Endothelial cell (in vitro differentiated cells): ENCODE measurements at places on chromosomes 7 and 10.
A peak's percentile ranks its signal among the peaks of the same experiment; 100 is the strongest.

- peak overlapping the region; percentile 45 for H3K4me3 ChIP-seq
- no peaks in the 10 kb centered on the region for H3K4me1 ChIP-seq
- no peak for DNase-seq
- H3K36me3 ChIP-seq, result peaks cover 12% of the 10 kb centered on the region
- H3K27me3 ChIP-seq, result no peaks in the 10 kb centered on the region
- H3K27ac ChIP-seq, result no peak overlapping the region
Observed at GRCh38 chr10:35070521-35070920, 19.6 kb downstream of the CUL2 start.

GRCh38 chr10:3877211-3878000, 92.4 kb upstream of the KLF6 start:
- no peak for DNase-seq
- H3K36me3 ChIP-seq, result no peaks in the 10 kb centered on the region
- H3K4me1 ChIP-seq, result no peaks in the 10 kb centered on the region
- no peaks in the 10 kb centered on the region for H3K27me3 ChIP-seq
- no peak overlapping the region for H3K27ac ChIP-seq

- peaks cover 17% of the 10 kb centered on the region for H3K4me1 ChIP-seq
- H3K27me3 ChIP-seq, result peaks cover 11% of the 10 kb centered on the region
- no peak overlapping the region for H3K27ac ChIP-seq
- no peak overlapping the region for H3K4me3 ChIP-seq
- no peak for DNase-seq
Observed at GRCh38 chr10:114751856-114752255, 69.7 kb upstream of the FHIP2A start.

DNA sequence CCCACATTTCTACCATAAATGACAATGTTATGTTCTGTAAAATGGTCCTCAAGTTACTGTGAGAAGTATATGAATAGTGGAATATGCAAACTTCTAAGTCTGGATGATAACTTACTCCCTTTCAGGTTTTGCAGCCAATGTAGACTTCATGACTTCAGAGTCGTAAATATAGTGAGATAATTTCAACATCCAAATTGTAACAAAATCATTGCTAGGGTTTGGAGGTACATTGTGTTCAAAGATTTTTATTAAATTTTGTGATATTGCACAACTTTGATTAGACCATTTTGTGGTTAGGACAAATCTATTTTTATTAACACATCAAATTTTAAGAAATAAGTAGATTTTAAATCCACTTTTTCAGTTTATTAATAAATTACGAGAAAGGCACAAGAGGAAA, 270.3 kb downstream of the RNLS start:
- H3K4me1 ChIP-seq, result no peaks in the 10 kb centered on the region
- H3K36me3 ChIP-seq, result no peaks in the 10 kb centered on the region
- H3K4me3 ChIP-seq, result no peak overlapping the region
- H3K27ac ChIP-seq, result no peak overlapping the region

GRCh38 chr7:85125176-85125575, 61.7 kb downstream of the SEMA3D start:
- no peaks in the 10 kb centered on the region for H3K4me1 ChIP-seq
- no peak overlapping the region for H3K27ac ChIP-seq
- no peaks in the 10 kb centered on the region for H3K36me3 ChIP-seq
- DNase-seq, result no peak
- H3K4me3 ChIP-seq, result no peak overlapping the region

- no peak overlapping the region for H3K27ac ChIP-seq
- H3K4me1 ChIP-seq, result no peaks in the 10 kb centered on the region
- DNase-seq, result no peak
- H3K36me3 ChIP-seq, result no peaks in the 10 kb centered on the region
- no peak overlapping the region for H3K4me3 ChIP-seq
Observed at GRCh38 chr10:61621605-61622051, 41.1 kb upstream of the CABCOCO1 start.

GRCh38 chr7:41824284-41824683, 121.4 kb upstream of the INHBA start:
- H3K36me3 ChIP-seq, result peaks cover 3% of the 10 kb centered on the region
- no peak overlapping the region for H3K4me3 ChIP-seq
- no peak overlapping the region for H3K27ac ChIP-seq
- no peaks in the 10 kb centered on the region for H3K4me1 ChIP-seq
- H3K27me3 ChIP-seq, result no peaks in the 10 kb centered on the region

- DNase-seq, result no peak
- H3K27ac ChIP-seq, result peak overlapping the region; percentile 83
- peak overlapping the region; percentile 97 for H3K4me3 ChIP-seq
Observed at GRCh38 chr7:130070861-130071622, 708 bp downstream of the KLHDC10 start.

DNA sequence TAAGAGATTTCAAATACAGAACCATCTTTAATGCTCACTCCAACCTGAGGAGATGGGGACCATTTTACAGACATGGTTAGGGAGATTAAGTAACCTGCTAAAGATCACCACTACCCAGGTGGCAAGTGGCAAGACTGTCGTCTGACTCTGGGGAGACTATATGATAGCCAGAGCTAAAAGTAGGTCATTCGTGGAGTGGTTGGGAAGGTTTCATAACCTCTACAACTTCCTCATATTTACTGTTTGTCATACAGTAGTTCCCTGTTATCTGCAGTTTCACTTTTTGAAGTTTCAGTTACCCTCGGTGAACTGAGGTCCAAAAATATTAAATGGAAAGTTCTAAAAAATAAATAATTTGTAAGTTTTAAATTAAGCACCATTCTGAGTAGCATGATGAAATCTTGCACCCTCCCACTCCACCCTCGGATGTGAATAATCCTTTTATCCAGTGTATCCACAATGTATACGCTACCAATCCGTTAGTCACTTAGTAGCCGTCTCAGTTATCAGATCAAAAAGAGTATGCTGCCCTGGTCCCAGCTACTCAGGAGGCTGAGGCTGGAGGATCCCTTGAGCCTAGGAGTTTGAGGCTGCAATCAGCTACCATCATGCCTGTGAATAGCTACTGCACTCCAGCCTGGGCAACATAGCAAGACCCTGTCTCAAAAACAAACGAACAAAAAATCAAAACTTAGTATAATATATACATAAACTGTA, 14.9 kb upstream of the LGI1 start:
- no peaks in the 10 kb centered on the region for H3K4me1 ChIP-seq
- DNase-seq, result no peak

DNA sequence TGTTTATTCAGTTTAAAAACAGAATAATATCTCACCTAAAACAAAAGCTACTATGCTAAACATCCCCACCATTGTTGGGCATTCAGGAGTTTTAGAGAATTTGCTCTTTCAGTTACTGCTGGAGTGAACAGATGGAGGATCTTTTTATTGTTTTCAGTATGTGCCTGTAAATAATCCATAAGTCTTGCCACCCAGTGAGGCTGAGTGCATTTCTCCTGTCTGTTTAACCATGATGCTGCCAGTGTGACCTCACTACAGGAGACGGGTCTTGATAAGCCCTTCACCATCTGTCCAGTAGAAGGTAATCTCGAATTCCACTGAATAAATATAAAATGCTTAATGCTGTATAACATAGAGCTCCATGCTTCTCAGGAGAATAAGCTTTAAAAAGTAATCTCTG, 430.9 kb downstream of the POM121L12 start:
- no peak for DNase-seq
- no peak overlapping the region for H3K4me3 ChIP-seq
- no peak overlapping the region for H3K27ac ChIP-seq
- H3K36me3 ChIP-seq, result no peaks in the 10 kb centered on the region

- DNase-seq, result no peak
- peaks cover 15% of the 10 kb centered on the region for H3K36me3 ChIP-seq
- peaks cover 14% of the 10 kb centered on the region for H3K27me3 ChIP-seq
- H3K4me1 ChIP-seq, result peaks cover 67% of the 10 kb centered on the region
Observed at GRCh38 chr10:71234970-71235685, 22.8 kb downstream of the UNC5B start.

- H3K36me3 ChIP-seq, result no peaks in the 10 kb centered on the region
- DNase-seq, result no peak
- H3K4me1 ChIP-seq, result peaks cover 5% of the 10 kb centered on the region
- H3K27me3 ChIP-seq, result no peaks in the 10 kb centered on the region
- H3K4me3 ChIP-seq, result no peak overlapping the region
Observed at GRCh38 chr7:32150039-32150438, 79.8 kb upstream of the PDE1C start.

DNA sequence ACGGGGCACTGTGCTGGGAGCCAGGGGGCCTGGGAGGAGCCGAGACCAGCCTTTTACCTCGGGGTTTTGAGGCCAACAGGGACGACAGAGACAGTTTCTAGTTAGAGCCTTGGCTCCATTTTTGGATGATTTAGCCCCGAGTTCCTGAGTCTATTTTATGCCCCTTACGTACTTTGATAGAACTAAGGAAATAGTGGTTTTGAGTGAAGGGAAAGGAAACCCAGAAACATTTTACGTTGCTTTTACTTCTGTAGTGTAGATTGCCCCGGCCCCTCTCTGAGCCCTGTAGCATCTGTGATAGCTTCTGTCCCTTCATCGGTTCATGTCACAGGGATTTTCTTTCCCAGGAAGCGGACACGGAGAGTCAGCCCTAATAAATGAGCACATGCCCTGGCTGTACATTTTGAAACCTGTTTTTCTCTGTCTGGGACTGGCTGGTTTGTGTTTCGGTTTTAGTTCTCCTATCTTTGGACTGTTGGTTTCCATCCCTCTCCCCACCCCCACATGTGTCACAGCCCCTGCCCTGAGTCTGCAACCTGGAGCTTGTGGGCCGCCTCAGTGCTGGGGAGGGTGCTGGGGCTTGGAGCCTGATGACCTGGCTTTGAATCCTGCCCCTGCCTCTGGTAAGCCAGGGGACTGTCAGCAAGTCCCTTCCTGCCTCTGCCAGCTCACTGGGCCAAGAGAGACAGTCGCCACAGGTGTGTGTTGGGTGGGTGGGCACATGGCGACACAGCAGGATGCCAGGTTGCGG, 6.9 kb upstream of the ORAI2 start:
- peaks cover 23% of the 10 kb centered on the region for H3K36me3 ChIP-seq
- no peak overlapping the region for H3K27ac ChIP-seq

- H3K27me3 ChIP-seq, result peaks cover 17% of the 10 kb centered on the region
- no peak overlapping the region for H3K27ac ChIP-seq
- peaks cover 1% of the 10 kb centered on the region for H3K4me1 ChIP-seq
- H3K36me3 ChIP-seq, result no peaks in the 10 kb centered on the region
- DNase-seq, result no peak
Observed at GRCh38 chr7:44098092-44099068, 5.8 kb upstream of the AEBP1 start.

GRCh38 chr7:18087026-18087686, 59.5 kb upstream of the PRPS1L1 start:
- H3K4me1 ChIP-seq, result peaks cover 11% of the 10 kb centered on the region
- H3K36me3 ChIP-seq, result no peaks in the 10 kb centered on the region
- H3K27me3 ChIP-seq, result peaks cover 7% of the 10 kb centered on the region

GRCh38 chr7:4043988-4044387, 638.1 kb upstream of the FOXK1 start:
- DNase-seq, result no peak
- H3K4me3 ChIP-seq, result no peak overlapping the region
- H3K36me3 ChIP-seq, result no peaks in the 10 kb centered on the region

GRCh38 chr7:18896343-18896975, 221.0 kb downstream of the TWIST1 start:
- H3K27me3 ChIP-seq, result no peaks in the 10 kb centered on the region
- peaks cover 3% of the 10 kb centered on the region for H3K4me1 ChIP-seq
- no peaks in the 10 kb centered on the region for H3K36me3 ChIP-seq

DNA sequence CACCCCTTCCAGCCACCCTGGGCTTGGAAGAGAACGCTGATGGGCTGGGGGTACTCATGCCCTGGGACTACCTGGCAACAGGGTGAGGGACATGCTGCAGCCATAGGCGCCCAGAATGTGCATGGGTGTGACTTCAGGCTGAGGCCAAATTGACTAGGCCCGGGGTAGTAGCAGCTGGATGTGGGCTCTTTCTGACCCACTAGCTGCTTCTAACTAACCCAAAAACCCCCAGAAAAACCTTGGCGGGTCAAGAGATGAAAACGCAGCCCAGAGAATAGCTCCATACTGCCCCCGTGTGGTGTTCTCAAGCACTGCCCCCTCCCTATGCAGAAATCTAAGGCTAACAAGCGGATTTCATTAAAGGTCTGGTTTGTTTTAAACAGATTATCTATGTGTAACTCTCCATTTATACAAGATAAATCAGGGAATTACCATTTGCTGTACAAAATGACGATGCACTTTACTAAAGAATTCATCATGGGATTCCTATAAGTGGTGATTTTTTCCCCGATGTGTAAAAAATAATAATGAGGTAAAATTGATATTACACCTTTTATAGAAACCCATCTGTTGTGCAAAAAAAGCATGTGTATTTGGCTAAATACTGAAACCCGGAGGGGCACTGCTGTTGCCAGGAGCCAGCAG, 4.2 kb downstream of the SMARCD3 start:
- no peak overlapping the region for H3K4me3 ChIP-seq
- H3K27ac ChIP-seq, result peak overlapping the region; percentile 80
- peak; percentile 69 for DNase-seq
- peaks cover 21% of the 10 kb centered on the region for H3K27me3 ChIP-seq
- H3K36me3 ChIP-seq, result no peaks in the 10 kb centered on the region
- H3K4me1 ChIP-seq, result peaks cover 15% of the 10 kb centered on the region

- peak; percentile 87 for DNase-seq
- H3K27ac ChIP-seq, result no peak overlapping the region
- H3K4me1 ChIP-seq, result peaks cover 9% of the 10 kb centered on the region
- H3K36me3 ChIP-seq, result no peaks in the 10 kb centered on the region
- no peak overlapping the region for H3K4me3 ChIP-seq
Observed at GRCh38 chr10:128150045-128150493, 23.8 kb upstream of the MKI67 start.

GRCh38 chr10:107631876-107632275, 467.4 kb upstream of the SORCS1 start:
- DNase-seq, result no peak
- H3K27me3 ChIP-seq, result no peaks in the 10 kb centered on the region
- H3K4me1 ChIP-seq, result no peaks in the 10 kb centered on the region
- H3K27ac ChIP-seq, result no peak overlapping the region
- no peak overlapping the region for H3K4me3 ChIP-seq

DNA sequence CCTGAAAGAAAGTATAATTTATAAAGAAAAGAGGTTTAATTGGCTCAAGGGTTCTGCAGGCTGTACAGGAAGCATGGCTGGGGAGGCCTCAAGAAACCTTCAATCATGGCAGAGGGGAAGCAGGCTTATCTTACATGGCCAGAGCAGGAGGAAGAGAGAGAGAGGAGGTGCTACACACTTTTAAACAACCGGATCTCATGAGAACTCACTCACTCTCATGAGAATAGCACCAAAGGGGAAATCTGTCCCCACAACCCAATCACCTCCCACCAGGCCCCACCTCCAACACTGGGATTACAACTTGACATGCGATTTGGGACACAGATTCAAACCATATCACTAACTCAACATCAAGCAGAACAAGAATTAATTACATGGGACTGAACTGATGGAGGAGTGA, 6.9 kb upstream of the ZNF485 start:
- DNase-seq, result no peak
- H3K4me3 ChIP-seq, result no peak overlapping the region
- H3K4me1 ChIP-seq, result peaks cover 5% of the 10 kb centered on the region
- peaks cover 6% of the 10 kb centered on the region for H3K27me3 ChIP-seq
- H3K36me3 ChIP-seq, result peaks cover 3% of the 10 kb centered on the region
